ENCODE measurements at places on chromosomes 3 and 15.

- no peak for DNase-seq
These were observed 10.5 kb upstream of the SH3GL3 start for GRCh38 chr15:83436513-83437158.

DNA sequence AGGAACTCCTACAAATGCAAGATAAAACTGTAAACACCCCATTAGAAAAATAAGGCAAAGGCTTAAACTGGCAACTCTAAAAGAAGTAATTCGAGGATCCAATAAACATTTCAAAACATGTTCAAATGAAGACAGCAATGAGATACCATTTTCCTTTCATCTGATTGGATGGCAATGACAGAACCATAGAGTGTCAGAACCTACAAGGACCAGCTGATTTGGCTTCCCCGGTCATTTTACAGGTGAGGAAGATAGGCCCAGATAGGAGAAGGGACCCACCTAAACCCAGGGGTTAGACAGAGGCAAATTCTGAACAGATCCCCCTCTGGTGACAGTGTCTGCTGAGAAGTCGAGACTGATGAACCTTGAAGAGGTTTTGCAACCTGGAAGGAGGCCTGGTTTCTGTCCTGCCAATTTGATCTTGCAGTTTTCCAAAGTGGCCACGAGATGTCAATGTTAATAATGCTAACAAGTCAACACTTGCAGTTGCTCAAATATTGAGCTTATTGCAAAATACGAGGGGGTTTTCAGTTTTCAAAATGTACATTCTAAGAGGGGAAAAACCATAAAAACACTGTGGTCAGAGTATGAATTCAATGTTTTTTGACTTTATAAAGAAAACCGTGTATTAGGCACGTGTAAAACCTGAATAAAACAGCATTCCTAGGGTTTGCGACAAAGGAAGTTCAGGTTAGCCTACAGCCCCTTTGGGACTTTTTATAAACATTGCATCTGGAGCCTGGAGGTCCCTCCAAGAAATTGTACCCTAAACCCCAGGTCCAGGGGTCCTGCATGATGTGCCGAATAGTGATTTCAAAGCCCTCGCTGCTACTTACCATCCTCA lies 21.5 kb downstream of the CFAP161 start:
- no peak for DNase-seq

GRCh38 chr15:58980351-58980939 lies 7.0 kb upstream of the RNF111 start:
- DNase-seq: no peak

GRCh38 chr15:32125595-32125994 lies 95.3 kb downstream of the CHRNA7 start:
- no peak for DNase-seq

All from stimulated activated CD4-positive, alpha-beta T cell treated with anti-CD3 and anti-CD28 coated beads, Interleukin-15, amount 100 ng/mL, for 1 hour (primary cell).